ENCODE measurements at places on chromosomes 11 and 22.

GRCh38 chr11:67351275-67352005 lies 1.9 kb downstream of the POLD4 start:
- peak; percentile 65 for DNase-seq

GRCh38 chr11:76159303-76159937 lies 46.9 kb downstream of the WNT11 start:
- no peak for DNase-seq

GRCh38 chr22:25437414-25438160 lies 126.9 kb upstream of the GRK3 start:
- no peak for DNase-seq

DNA sequence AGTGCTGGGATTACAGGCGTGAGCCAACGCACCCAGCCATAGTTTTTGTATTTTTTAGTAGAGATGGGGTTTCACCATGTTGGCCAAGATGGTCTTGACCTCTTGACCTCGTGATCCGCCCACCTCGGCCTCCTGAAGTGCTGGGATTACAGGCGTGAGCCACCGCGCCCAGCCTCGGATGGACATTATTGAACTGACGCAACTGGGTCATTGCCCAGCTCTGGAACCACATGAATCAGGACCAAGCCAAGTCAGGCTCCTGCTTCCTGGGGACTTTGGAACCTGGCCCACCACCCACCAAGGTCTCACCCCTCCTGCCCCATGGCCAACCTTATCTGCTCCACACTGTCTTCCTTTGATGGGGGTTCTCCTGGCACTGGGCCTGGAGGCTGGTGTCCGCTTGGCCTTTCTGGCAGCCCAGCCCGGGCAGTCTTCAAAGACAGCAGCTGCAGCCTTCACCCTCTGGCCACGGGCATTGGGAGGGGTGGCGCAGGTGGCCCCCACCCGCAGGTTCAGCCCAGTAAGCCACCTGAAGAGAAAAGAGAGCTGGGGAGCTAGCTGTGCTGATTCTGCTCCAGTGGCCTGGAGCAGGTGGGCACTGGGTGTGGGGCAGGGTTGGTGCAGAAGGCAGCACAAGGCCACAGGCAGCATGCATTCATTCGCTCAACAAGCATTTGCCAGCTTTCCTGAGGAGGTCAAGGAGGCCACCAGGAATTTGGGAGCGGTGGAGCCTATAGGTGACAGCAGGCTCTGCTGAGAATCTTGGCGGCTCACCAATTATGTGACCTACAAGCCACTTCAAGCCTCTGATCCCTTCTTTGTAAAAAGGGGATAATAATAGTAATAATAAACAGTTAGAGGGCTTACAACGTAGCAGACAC lies 5.7 kb downstream of the CHADL start:
- DNase-seq, result no peak

- no peak for DNase-seq
Observed at GRCh38 chr11:94749369-94749768, 18.8 kb upstream of the AMOTL1 start.

GRCh38 chr11:104668797-104669463 lies 229.3 kb downstream of the CASP12 start:
- no peak for DNase-seq

DNA sequence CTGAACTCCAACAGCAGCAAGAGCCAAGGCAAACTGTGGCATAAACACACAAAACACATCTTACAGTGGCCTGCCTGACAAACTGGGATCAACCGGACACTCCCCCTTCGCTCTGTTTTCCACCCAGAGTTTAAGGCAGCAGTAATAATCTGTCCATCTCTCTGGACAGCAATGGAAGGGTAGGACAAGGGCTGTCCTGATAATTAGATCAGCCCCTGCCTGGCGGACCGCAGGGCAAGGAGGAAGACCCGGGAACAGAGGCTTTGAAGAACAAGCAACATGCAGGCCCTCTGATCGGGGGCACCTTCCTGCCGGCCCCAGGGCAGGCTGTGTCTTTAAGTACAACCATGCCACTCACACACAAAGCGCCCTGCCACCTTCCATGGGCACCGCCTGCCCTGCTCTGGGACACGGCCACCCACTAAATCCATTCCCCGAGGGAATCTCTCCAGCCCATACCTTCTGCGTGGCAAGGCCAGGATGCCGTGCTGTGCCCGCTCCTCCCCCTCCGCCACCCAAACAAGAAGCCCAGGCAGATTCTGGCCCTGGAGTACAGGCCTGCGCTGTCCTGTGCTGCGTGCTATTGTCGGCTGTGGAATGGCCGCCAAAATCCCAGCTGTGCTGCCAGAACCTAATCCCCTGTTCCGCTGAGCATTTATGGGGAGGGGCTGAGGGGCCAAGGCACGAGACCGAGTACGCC lies 38.8 kb downstream of the NUMA1 start:
- peak; percentile 7 for DNase-seq

DNA sequence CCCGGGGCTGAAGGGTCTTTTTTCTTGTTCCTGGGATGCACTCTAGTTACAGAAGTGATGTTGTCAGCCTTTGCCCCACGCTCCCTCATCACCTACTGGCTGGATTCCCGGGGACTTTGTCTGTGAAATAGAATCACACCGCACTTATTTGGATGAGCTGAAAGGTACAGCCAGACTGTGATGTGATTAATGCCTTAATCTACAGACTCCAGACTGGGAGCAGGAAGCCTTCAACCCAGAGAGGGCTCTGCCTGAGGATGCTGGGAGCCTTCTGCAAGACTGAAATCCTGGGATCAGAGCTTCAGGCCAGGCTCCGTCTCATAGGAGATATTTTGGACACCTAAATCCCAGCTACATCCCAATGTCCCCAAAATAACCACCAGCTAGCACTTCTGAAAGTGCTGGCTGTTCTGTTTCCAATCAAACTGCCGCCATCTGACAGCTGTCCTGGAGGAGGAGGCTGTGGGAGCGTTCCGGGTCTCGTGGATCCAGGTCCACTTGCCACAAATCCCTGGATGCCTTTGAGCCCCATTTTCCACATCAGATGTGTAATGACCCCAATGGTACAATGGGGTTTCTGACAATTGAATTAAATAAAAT lies 688.5 kb downstream of the TBC1D22A start:
- DNase-seq, result no peak

DNA sequence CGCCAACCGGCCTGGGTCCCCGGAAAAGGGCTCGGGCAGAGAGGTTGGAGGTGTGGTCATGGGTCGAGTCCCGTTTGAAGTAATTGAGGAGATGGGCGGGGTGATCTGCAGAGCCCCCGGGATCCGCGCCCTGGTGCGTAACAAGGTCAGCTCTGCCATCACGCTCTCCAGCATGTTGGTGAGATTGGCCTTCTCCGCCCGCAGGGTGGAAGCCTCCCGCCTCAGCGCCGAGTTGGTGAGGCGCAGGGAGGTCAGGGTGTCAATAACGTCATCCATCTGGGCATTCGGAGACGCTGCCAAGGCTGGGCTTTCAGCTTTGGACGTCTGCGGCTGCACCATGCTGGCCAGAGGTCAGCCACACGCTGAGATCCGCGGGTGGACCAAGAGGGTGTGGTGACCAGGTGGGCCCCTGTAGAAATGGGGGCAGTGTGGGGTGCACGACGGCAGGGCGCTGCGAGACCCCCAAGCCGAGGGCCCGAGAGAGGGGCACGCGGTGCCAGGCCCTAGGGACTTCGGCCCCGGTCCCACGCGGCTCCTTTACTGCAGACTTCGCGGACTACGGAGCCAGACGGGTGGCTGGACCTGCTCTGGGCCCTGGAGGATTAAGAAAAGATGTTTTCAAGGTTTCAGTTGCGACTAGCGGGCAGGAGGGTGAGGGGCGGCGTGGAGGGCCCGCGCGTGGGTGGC lies 672 bp downstream of the RTL6 start:
- no peak for DNase-seq

DNA sequence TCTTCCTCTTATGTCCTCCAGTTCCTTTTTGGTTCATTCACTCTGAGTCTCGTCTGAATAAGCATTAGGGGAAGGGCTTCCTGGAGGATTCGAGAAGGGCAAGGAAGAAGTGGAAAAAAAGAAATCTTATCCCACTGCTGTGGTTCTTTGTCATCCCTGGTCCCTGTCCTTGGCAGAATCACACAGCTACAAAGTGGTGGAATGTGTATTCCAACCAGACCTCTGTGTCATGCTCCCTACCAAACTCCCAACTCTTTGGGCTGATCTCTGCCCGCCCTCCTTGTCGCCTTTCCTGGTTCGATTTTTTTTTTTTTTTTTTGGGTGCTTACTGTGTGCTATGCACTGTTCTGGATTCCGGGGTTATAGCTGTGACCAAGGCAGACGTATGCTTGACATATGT lies 61.0 kb downstream of the TEAD1 start:
- DNase-seq, result no peak

DNA sequence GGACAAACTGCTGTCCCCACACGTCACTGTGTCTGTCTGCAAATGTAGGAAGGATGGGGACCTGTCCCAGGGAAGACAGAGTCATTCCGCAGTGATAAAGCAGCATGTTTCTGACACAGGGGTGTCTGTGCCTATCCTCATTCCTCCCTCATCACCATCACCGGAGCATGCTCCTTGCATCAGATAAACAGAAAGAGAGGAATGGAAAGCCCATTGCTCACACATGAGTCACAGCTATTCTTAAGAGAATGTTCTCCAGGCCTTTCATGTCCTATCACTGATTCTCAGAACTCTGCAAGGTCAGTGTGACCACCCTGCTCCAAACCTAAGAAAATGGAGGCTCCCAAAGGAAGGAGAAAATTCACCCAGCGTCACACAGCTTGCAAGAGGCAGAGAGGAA lies 38.9 kb downstream of the ZNF195 start:
- DNase-seq, result no peak

GRCh38 chr11:134665571-134666270 lies 253.7 kb upstream of the B3GAT1 start:
- DNase-seq, result no peak

DNA sequence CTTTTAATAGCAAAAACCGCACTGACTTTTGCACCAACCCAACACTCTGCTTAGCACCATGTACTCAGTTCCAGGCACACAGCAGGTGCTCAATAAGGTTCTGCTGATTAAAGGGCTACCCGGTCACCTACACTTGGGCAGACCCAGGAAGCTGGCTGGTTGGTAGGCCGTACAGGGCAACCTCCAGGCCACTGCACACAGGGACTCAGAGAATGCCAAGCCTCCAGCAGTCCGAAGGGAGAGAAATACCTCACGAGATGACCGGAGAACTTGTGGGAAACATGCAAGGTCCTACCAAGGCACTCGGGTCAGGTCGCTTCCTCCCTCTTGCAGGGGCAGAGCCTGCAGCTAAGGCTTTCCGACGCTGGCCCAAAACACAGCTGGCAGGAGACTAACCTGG lies 109.2 kb downstream of the MICAL3 start:
- no peak for DNase-seq

DNA sequence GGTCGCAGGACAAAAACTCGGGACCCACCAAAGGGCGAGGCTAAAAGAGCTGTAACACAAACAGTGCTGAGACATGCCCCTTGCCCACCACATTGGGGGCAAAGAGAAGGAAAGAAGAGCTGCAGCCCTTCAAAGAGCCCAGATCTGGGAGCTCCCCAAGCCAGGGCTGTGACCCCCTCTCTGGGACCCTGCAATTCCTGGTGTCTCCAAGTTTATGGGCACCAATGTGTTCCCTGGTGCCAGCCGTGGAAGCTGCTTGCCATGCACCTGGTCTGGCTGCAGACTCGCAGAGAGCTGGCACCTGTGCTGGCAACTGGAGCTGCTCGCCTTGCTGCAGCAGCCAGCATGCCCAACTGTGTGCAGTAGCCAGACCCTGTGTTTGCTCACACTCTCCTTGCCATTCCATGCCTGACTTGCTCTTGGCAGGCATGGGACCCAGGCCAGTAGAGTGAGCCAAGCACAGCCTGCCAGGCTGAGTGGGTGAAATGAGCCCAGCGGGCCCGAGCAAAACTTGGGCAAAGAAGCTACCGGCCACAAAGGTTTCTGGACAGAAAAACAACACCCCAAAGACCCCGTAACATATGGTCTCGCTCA lies 16.0 kb downstream of the RRP8 start:
- DNase-seq, result no peak

DNA sequence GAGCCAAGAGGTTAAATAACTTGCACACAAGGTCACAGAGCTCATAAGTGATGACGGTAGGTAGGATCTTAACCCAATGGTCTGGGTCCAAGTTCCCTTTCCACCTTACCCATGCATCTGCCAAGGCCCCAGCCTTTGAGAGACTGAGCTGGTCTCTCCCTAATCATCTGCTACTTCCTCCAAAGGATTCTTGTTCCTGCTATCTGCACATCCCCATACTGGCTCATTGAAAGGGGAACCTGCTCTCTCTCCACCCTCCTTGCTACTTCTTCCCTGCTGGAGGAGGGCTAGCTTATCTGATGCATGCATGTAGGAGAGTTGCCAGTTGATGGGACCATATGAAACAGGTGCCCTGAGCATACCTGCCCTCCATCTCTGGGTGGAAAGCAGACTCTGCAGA lies 47.7 kb downstream of the COMMD9 start:
- no peak for DNase-seq

GRCh38 chr22:17549655-17550054 lies 13.6 kb upstream of the SLC25A18 start:
- no peak for DNase-seq

DNA sequence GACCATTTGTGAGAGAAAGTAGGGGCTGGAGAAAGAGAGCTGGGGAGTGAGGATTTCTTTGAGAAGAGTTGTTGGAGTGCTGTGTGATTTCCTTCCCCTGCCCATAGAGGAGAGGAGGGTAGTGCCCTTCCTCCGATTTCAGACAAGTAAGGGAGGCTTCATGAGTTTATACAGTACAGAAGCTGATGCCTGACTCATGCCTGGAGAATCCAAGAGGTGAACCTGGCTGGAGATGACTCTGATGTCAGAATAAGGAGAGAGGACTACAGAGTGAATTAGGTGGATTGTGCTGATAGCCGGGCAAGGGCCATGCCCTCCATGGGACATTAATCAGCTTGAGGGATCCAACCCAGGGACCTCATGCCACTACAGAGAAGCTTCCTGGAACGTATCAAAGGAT lies 91.6 kb downstream of the FAR1 start:
- DNase-seq, result no peak

DNA sequence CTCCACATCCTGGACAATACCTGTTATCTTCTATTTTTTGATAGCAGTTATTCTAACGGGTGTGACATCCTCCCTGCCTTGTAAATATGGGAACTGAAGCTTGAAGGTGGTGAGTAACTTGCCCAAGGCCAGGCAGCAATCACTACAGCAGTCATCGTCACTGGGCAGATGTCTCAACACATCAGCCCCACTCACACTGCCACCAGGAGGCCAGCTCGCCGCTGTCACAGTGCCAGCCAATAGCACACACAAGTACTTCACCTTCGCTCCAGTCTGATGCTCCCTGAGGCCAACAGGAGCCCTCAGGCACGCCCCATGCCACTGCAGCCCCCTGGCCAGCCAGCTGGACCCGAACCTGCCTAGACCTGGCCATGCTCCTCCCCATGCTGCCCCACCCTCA lies 4.9 kb upstream of the TTLL1 start:
- no peak for DNase-seq

GRCh38 chr11:61057615-61058014 lies 44.7 kb upstream of the CD5 start:
- DNase-seq, result no peak

GRCh38 chr11:38510041-38510440 lies 1912.0 kb upstream of the RAG2 start:
- no peak for DNase-seq

- no peak for DNase-seq
Observed at GRCh38 chr22:17965538-17966402, 58.6 kb downstream of the MICAL3 start.

GRCh38 chr11:122486793-122487495 lies 168.6 kb upstream of the UBASH3B start:
- no peak for DNase-seq

- DNase-seq, result no peak
Observed at GRCh38 chr11:2734181-2735052, 34.6 kb upstream of the KCNQ1OT1 start.

All from stimulated activated CD4-positive, alpha-beta T cell treated with anti-CD3 and anti-CD28 coated beads, Interleukin-2, amount 100 ng/mL, for 48 hours (primary cell).